Heart right ventricle (tissue), 16 donors: ENCODE measurements at places on chromosomes 2 and 18. TPM values are rescaled to one million over a fixed set of nuclear protein-coding genes. Genes with fewer than 3 reads are reported as not detected.

Gene CXCR1
- not detected for polyA plus RNA-seq

Gene GIGYF2
- 28.6 TPM for polyA plus RNA-seq

Gene UGT1A5
- polyA plus RNA-seq = not detected

Gene CYTIP
- polyA plus RNA-seq = 0.86 TPM

Gene ALK
- not detected for polyA plus RNA-seq
